ENCODE measurements at places on chromosomes 2 and 18.

DNA sequence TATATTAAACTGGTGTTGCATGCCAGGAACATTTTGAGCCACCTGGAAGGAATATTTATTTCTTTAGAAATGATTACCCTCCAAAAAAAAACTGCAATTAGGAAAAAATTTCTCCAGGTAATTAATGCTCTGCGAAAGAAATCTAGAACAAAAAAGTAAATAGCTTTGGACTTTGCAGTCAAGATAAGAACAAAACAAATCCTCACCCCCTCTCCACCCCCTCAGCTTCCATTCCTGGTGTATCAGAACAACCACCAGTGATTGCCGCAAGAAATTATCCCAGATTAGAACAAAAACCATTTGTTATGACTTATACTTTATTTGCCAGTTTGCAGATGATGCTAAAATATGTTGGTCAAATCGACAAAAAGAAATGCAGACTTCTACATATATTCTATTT lies 17.0 kb upstream of the TCF7L1 start:
- no peak for DNase-seq

DNA sequence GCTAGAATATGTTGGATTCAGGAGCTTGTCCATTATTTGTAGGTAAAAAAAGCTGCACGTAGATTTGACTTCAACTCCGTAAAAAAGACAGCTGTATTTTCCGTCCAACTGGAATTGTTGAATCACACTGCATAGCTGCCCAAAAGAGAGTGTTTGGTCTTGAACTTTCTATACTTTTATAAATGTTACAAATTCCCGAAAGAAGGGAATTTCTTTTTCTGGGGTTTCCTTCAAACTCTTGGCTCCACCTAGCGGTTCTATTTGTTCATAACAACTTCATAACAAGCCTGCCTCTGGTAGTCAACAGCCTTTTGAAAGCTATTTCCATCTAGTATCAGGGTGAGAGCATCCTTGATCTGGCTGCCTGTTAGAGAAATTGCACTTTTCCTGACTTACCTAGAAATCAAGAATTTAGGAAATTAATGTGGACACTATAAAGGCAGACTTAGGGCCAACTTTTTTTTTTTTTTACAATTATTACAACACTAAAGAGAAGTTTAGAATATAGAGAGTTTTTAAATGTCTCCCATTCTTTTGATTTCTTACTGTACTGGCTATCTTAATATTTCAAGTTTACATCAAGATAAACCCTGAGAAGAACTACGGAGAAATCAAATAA lies 48.1 kb downstream of the TMEM185B start:
- DNase-seq: no peak

GRCh38 chr2:202185156-202185555 lies 53.2 kb downstream of the SUMO1 start:
- DNase-seq: no peak

DNA sequence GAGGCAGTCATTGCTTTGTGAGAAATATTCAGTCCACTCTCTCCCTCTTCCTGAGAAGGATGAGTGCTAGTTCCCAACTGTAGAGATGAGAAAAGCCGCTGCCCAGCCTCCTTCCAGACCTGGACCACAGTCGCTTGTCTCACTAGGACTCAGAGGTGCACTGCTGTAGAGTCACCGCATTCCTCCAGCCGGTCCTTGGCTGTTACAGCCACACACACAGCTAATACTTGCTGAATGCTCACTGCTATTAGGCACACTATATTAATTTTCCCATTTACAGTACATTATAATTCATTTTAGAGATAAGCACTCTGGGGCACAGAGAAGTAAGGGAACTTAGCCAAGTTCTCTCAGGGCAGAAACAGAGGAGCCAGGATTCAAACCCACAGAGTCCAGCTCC lies 10.0 kb upstream of the FABP1 start:
- DNase-seq: no peak
